ENCODE measurements at places on chromosomes 12 and 14.

DNA sequence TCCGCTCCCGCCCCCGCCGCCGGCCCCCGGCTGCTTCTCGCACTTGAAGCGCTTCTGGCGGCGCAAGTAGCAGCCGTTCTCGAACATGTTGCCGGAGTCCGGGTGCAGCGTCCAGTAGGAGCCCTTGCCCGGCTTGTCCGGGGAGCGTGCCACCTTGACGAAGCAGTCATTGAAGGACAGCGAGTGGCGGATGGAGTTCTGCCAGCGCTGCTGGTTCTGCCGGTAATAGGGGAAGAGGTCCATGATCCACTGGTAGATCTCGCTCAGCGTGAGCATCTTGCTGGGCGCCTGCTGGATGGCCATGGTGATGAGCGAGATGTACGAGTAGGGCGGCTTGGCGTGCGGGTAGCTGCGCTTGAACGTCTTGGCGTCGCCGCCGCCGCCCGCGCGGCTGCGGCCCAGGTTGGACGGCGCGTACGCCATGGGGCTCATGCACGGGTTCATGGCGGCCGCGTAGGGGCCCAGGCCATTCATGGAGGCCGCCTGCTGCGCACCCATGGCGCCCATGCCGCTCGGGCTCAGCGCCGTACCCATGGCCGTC, 3.0 kb downstream of the FOXA1 start:
- no peak for DNase-seq

DNA sequence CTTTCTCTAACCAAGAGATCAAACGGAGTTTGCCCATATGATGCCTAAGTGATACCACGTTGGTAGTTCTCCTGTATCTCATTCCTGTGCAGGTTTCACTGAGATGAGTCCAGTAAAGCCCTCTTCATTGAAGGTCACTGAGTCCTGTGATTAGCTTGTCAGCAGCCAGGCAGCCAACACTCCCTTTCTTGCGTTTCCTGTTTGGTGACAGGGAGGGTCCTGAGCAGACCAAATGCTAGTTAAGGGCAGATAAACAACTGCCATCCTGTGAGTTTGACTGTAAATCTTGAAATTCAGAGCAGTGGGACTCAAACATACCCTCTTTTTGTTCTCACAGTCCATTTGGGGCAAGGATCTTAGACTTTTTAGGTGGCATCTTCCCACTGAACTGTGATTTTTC, 39.4 kb downstream of the ZNF641 start:
- DNase-seq, result no peak

DNA sequence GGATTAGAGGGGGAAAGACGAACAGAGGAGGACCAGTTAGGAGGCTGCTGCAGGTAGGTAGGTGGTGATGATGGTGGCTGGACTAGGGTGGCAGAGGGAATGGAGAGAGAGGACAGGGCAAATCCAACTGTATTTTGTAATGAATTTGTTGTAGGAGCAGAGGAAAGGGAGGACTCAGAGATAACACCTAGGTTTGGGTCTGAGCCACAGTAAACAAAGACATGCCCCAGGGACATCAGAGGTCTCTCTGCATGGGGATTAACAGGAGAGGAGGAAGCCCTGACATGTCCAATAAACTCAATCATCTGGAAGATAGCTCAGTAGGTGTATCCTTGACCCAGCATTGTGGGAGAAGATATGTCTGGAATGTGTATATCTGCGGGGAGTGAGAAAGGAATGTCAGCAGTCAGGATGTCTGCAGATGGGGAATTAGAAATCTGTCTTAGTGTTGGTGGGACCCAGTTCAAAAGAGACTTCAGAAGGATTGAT, 4.7 kb upstream of the SLC48A1 start:
- no peak for DNase-seq

- no peak for DNase-seq
Observed at GRCh38 chr12:3828888-3829287, 44.3 kb downstream of the PARP11 start.

GRCh38 chr14:105505101-105505500, 14.1 kb downstream of the TEDC1 start:
- DNase-seq, result no peak

DNA sequence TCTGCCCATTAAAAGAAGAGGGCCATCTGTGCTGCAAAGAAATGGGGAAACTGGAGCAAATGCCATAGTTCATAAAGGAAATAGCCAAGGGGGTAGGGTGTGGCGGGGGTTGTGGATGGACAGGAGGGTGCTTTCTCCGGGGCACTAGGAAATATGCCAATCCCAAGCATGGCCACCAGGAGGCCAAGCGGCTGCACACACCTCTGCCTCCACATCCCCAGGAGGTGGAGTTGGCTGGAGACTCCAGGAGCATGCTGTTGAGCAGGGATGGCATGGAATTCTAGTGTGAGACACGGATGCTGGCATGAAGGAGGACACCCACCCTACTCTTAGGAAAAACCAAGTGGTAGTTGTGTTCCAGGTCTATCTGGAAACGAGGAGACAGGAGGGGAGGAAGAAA, 25.2 kb downstream of the NID2 start:
- no peak for DNase-seq

DNA sequence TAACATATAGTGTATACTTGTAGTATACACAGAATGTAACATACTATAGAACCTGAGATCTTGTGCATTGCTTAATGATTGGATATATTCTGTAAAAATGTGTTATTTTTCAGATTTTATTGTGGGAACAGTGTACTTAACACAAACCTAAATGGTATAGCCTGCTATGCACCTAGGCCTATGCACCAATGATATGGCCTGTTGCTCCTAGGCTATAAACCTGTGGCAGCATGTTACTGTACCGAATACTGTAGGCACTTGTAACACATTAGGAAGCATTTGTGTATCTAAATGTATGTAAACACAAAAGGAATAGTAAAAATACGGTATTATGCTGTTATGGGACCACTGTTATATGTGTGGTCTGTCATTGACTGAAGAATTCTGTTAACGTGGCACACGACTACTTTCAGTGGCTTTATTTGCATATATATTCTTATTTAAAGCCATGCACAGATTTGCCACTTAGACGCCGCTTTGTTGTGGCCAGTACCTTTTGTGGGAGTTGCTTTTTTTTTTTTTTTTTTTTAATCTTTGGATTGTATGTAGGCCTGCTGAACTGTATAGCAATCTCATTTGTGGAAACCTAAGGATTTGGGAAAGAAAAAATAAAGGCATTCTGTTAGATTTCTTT, 7.4 kb downstream of the PAPOLA start:
- no peak for DNase-seq

- no peak for DNase-seq
Observed at GRCh38 chr12:125110641-125111360, 45.6 kb downstream of the AACS start.

- no peak for DNase-seq
Observed at GRCh38 chr14:75711796-75712211, 50.8 kb downstream of the TTLL5 start.

DNA sequence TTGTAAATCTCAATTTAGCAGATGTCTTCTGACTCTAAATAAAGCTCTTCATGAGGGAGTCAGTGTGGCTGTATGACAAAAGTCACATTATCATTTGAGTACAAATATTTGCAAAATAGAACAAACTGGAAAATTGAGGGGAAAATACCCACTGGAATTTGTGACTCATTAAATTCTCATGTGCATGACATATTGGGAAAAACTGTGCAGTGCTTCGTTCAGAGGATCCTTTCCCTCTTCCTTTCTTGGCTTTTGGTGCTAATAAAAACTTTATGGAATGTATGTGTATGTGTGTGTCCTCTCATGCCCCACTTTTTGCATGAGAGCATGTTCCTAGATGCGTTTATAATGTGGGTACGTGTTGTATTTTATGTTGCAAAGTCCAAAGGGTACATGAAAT, 267.8 kb downstream of the KTN1 start:
- DNase-seq, result no peak

GRCh38 chr14:90503582-90503981, 106.8 kb downstream of the CALM1 start:
- DNase-seq, result no peak

GRCh38 chr12:15631007-15631715, 158.0 kb downstream of the EPS8 start:
- no peak for DNase-seq

DNA sequence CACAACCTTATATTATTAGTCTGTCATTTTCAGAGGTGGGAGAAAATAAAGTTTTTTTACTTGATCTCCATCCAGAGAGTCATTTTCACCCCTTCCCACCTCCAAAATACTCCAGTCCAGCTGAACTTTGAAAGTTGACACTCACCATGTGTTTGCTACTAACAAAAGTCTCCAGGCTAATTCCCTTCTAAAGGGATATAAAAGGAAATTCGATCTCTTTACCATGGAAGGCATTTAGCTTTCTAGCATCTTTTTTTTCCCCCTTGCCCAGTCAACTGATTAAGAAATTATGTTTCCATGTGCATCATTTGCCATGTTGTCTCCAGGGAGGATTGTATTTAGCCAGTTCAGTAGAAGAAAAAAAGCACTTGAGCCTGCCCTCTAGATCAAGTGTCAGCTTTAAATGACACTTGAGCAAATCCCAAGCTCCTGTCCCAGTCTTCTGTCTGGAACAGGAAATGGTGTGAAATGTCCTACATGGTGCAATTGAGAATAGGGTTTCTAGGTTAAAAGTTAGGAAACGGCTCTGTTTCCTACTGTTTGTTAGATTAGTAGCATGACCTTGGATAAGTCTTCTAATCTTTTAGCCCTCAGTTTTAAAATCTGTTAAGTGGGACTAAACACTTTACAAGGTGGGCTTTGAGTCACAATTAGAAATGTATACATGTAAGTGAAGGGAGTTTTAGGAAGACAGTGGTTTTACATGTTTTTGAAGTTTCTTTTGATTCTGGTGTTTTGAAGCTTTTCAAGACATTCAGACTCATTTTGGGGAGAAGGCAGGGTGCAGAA, 67.2 kb downstream of the GNS start:
- DNase-seq, result no peak

- DNase-seq, result no peak
Observed at GRCh38 chr12:92718483-92718990, 15.7 kb downstream of the PLEKHG7 start.

GRCh38 chr14:35932659-35933159, 106.6 kb downstream of the BRMS1L start:
- no peak for DNase-seq

- DNase-seq, result no peak
Observed at GRCh38 chr12:79441534-79441933, 249.2 kb downstream of the PAWR start.

GRCh38 chr12:55728186-55728938, 447 bp downstream of the CD63 start:
- no peak for DNase-seq

GRCh38 chr12:27179400-27180214, 64.5 kb upstream of the STK38L start:
- DNase-seq, result peak; percentile 90

GRCh38 chr12:2876431-2877046, 435 bp downstream of the FOXM1 start:
- no peak for DNase-seq

GRCh38 chr14:96416292-96416691, 24.4 kb downstream of the AK7 start:
- DNase-seq, result no peak

GRCh38 chr12:121990692-121991603, 30.7 kb upstream of the BCL7A start:
- DNase-seq, result no peak

- DNase-seq, result peak; percentile 0
Observed at GRCh38 chr14:41285186-41285748, 321.4 kb upstream of the LRFN5 start.

DNA sequence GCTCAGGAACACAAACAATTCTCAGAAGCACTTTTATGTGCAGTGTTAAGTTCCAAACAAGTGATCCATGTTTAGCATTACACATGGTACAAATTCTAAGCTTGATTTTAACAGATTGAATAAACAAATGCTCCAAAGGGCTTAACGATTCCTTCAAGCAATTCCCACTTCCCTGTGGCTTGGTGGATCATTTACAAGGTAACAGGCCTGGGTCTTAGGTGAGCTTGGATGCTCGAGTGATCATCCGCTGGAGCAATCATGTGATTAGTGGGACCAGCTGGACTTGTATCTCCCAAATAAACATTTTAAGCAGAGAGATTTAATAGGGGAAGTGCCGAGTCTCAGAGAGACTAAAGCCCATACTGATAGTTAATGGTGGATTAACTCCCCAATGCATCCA, 70.7 kb downstream of the CALM1 start:
- DNase-seq, result no peak

DNA sequence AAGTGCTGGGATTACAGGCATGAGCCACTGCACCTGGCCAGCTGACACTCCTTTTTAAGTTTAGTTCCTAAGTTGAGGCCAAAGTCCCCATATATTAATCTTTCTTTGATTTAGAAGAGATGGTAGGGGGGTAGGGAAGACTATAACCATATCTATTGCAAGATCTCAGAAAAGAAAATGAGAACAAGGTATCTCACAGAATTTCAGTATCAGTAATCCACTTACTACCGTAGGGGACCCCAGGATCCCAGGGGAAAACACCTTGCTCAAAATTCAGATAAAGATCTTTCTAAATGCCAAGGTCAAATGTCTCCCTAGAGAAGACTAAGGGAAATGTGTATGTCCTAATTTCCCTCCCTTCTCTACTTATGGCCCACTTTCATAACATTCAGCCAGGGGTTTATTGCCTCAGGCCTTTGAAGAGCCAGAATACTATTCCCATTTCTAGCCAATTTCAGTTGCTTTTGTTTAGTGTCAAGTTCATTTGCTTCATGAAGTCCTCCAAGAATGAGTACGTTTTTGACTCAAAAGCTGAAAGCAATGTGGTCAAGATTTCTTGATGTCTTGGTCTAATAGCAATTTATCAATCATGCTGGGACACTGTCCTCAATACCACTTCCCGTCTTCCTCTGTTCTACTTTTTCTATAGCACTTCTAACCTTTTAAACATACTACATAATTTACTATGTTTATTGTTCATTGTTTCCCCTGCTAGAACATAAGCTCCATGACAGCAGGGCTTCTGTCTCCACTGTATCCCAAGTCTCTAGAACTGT, 86.3 kb downstream of the DCAF5 start:
- no peak for DNase-seq

GRCh38 chr14:90500665-90501370, 104.0 kb downstream of the CALM1 start:
- peak; percentile 60 for DNase-seq

GRCh38 chr12:16352481-16352880, 5.0 kb downstream of the MGST1 start:
- no peak for DNase-seq

DNA sequence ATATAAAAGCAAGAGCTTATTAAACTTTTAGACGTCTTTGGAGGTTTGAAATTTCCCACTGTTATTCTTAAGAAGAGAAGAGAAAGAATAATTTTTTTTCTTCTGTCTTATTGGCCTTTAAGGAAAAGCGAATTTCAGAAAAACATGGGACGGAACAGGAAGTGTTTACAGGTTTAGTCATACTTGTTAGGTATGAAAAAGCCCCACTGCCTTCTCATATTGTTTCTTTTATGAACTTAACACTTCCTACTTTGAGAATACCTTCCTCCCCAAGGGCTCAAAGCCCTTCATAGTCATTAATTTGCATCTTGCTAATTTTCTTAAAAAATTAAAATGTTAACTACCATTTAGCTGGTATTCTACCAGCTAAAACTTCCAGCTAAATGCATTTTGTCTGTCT, 82.0 kb downstream of the ETV6 start:
- peak; percentile 77 for DNase-seq

GRCh38 chr12:58773986-58774385, 146.3 kb downstream of the LRIG3 start:
- DNase-seq, result no peak
